Cortex of kidney (tissue), 1 donor: ENCODE measurements at places on chromosomes 2 and 18.

DNA sequence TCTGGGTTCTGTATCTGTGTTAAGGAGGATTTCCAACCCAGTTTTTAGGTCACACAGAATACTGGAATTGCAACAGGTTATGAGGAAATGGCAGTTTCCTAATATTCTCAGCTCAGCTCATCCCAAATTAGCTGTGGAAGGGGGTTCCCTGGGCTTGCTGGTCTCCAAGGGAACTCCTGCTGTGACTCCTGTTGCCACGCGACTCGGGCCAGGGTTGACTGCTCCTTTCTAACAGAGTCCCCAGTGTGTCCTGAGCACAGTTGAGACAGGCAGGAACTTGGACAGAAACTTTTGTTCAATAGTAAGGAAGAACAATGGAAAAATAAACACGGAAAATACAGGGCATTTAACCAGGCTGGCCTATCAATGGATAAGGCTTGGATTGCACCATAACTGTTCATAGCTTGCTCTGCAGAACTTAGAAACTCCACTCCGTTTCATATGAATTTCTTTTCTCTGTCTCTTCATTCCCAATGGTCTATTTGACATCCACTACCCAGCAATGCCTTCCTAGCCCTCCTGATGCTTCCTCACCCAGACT, 3.8 kb upstream of the ROCK2 start:
- DNase-seq: no peak

GRCh38 chr2:176461809-176462670, 192.8 kb downstream of the MTX2 start:
- DNase-seq: no peak

GRCh38 chr18:10752382-10752781, 226.6 kb downstream of the NAPG start:
- no peak for DNase-seq

- no peak for DNase-seq
Measured at GRCh38 chr2:218438596-218438995, 19.7 kb downstream of the VIL1 start.

DNA sequence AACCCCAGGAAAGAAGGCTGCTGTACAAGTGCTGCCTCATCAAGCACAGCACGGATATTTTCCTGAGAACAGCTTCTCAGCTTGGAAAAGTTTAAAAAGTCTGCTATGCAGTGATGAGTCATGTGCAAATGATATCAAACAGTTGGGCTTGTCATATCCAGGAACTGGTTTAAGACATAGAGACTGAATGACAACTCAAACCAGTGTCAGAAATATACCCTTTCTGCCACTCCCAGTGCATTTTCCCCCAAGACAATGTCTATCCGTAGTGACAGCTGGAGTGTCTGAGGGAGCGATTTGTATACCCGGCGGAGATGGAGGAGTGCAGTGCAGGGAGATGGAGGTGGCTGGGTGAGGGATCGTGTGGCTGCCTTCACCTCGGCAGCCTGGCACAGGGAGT, 28.2 kb downstream of the SOX11 start:
- DNase-seq: no peak

DNA sequence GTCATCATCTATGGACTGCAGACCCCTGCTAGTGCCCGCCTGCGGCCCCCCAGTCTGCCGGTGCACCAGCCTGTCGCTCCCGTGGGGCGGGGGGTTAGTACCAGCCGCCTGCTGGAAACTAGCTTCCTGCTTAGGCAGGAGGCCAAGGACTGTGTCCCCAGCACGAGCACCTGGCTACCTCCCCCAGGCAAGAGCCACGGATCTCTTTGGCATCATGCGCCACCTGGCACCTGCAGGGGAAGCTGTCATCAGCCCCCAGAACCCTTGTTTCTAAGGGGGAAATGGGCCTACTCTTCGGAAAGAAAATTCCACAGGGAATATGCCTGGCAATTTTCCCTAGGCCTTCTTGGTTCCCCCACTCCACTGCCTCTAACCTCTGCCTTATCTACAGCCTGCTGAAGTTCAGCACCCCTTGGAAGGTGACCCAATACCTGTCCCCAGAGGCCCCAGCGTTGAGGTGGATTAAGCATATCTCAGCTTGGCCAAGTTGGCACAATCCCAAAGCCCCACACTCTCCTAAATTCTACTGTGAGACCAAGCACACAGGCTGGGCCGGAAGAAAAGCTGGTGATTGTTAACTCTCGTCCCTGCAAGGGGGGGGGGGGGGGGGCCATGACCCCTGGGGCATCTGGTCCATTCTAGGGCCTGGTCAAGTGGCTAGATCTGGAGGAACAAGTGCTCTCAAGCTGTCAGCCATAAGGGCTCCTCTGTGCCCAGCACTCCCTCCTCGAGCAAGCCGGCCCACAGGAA, 62.0 kb upstream of the POMC start:
- DNase-seq: no peak

DNA sequence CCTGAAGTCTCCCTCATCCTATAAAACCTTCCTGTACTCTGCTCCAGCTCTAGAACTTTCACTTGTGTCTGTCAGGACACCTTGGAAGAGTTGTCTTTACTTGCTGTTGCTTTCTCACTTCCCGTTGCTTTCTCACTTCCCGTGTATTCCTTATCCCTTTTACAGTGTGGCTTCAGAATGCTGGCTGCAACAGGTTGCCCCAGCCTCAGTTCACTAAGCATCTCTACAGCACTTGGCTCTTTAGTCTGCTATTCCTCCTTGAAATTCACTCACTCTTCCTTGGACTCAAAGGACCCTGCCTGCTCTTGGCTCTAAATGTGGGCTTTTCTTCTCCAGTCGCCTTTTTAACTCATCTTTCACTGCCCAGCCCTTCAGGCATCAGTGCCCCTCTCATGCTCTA, 162.5 kb upstream of the ALPP start:
- DNase-seq: no peak

- DNase-seq: no peak
Measured at GRCh38 chr2:230417436-230417835, 1.4 kb downstream of the SP100 start.

DNA sequence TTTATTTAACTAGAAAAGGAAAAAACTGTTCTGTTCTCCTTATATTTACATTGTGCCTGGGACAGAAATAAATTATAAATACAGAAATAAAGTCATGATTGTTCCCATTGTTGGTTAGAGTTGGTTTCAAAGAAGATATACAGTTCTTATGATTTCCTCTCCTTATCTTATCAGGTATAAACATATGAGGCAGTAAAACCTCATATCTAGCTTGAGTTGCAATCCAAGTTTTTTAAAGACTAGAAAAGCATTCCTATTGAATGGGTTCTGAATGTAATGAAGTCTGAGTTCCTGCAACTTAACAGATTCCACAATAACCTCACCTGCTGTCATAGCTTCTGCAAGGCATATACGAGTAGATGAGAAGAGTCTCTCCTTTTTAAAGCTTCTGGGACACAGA, 114.7 kb upstream of the CAVIN2 start:
- no peak for DNase-seq

DNA sequence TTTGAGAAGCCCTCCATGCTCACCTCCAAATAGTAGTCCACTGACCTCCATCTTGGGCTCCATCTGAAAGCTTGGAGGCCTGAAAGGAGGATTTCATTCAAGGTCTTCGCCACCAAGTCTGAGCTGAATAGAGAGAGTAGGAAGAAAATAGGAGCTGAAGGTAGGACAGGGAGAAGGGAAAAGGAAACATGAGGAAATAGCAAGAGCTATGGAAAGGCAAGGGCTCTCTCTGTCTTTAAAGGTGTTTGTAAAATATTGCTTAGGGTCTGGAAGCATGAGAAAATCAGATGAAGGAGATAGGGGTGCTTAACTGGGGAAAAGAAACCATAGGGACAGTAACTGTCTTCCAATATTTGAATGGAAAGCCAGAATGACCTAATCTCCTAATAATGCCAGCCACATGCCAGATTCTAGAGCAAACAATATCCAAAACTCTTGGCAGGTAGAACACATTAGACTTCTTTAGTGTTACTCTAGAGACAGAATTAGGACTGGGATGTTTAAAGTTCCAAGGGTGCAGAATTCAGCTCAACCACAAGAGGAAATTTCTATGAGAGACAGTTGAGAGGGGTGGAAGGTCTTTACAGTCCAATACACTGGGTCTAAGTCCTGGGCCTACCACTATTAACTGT, 67.4 kb downstream of the NAB1 start:
- no peak for DNase-seq

DNA sequence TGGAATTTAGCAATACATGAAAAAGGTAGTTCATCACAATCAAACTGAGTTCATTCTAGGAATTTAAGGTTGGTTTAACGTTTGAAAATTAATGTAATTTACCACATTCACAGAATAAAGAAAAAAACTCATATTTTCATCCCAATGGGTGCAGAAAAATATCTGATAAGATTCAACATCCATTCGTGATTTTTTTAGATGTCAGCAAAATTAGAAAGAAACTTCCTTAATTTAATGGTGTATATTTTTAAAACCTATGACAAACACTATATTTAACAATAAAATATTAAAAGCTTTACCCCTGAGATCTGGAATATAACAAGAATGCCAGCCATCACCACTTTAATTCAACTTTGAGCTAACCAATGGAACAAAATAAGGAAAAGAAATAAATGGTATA, 208.7 kb upstream of the CHAC2 start:
- no peak for DNase-seq

GRCh38 chr2:189631849-189632248, 29.4 kb upstream of the ASNSD1 start:
- DNase-seq: no peak

DNA sequence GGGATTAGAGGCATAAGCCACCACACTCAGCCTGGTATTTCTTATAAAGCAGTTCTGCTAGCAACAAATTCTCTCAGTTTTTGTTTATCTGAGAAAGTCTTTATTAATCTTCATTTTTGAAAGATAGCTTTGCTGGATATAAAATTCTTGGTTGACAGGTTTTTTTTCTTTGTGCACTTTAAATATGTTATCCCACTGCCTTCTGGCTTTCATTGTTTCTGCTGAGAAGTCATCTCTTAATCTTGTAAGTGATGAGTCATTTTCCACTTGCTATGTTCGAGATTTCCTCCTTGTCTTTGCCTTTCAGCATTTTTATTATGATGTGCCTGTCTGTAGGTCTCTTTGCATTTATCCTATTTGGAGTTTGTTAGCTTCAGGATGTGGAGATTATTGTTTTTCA, 5.9 kb upstream of the ELAC1 start:
- no peak for DNase-seq

DNA sequence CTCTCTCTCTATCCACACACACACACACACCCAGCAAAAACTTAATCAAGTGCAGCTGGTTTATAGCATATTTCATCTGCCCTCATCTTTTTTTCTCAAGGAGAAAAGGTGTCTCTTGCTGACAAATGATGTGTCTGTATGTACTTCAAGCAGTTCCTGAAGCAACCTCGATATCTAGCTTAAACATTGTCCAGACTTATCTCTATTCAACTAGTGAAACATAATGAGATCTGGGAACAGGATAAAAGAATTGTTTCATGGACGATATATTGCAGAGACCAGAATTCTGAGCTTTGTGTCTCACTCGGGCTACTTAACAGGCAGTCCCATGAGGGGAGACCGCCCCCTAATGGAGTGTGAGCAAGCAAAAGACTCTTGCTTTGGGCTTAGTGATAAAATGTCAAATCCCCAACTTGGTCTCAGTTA, 929.2 kb upstream of the SOX11 start:
- DNase-seq: no peak

DNA sequence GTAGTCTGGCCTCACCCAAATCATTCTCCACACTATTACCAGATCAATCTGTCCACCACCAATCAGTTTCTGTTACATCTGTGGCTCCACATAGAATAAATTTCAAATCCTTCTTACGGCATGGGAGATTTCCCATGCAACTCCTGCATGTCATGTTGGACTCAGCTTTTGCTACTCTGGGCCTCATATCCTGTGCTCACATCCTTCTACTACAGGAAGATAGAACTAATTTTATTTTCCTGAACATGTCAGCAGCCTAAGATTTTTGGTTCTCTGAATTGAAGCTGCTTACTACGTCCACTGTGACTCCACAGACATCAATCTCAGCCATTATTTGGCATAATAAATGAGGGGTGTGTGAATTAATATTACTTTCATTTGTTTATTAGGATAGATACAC, 181.1 kb downstream of the CCDC85A start:
- DNase-seq: no peak

- no peak for DNase-seq
Measured at GRCh38 chr18:23250893-23251656, 115.8 kb downstream of the CABLES1 start.

- no peak for DNase-seq
Measured at GRCh38 chr2:27079233-27080139, 1.1 kb downstream of the EMILIN1 start.

DNA sequence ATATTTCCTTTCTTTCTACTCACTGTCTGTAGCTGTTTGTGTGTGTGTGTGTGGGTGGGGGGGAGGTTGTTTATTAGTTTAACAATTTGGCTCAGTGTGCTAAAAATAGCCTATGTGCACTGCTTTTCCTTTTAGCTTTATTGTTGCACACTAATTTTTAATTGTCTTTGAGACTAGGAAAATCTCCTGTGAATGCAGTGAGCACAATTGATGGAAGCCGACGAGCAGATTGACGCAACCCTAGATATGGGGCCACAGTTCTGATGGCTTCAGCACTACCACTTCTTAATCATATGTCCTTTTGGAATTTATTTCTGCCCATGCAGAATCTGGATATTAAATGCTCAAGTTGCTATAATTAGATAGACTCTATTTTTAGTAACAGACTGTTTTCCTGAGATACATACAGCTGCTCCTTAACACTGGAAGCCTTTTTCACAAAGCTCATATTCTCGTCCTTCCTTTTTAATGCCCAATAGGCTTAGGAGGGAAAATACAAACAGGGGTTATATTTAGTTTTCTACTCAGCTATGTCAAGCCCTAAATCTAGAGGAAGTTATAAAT, 109.1 kb downstream of the IRS1 start:
- no peak for DNase-seq
